ENCODE measurements at places on chromosomes 3 and 15. TPM values are rescaled to one million over a fixed set of nuclear protein-coding genes. Genes with fewer than 3 reads are reported as not detected.

DNA sequence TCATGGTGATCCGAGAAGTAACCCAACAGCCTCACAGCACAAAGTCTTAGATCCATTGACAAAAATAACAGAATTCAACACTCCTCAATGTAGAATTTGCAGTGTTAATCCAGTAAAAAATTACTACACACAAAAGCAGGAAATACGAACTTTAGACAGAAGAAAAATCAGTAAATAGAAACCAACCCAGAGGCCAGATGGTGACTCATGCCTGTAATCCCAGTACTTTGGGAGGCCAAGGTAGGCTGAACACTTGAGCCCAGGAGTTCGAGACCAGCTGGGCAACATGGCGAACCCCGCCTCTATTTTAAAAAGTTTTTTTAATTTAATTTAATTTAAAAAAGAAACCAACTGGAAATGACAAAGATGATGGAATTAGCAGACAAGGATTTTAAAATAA is 36.1 kb downstream of the SELENOT start:
- no peak for DNase-seq

Gene NLGN1
- total RNA-seq: 3.7 TPM

- DNase-seq: no peak
Measured at GRCh38 chr15:73295630-73296286, 73.0 kb downstream of the HCN4 start.

DNA sequence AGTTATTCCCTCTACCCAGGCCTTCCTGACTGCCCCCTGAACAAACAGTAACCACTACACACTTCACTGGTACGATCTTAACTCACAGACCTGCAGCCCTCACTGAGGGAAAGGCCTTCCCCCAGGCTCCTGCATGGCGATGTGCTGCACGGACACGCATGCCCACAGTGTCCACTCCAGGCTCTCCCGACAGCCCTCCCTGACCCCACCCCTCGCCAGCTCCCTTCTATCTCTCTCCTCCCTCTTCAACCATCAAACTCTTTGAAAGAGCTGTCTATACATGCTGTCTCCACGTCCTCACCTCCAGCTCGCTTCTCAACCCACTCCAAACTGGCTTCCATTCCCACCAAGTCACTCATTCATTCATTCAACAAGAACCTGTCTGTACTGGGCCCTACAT is 3.9 kb downstream of the SCN5A start:
- DNase-seq: no peak

DNA sequence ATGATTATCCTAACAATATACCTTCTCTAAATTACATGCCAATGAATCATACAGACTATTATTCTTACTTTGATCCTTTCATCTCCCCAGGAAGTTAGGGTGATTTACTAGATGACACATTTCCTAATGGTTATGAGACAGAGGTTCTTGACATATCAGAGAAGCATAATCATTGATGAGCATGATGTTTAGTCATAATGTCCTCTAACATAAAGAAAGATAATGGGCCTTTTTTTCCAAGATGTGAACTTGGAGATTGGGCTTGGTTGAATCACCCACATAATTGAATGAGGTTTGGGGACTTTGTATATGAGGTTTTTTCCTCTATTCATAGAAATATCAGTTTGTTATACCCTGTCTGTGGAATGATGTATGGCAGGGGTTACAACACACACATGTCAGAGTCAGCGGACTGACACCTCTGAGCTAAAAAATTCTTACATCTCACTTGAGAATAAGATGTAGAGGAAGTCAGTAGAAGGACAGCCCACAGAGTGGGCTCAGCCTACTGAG is 69.7 kb upstream of the DCBLD2 start:
- DNase-seq: no peak

DNA sequence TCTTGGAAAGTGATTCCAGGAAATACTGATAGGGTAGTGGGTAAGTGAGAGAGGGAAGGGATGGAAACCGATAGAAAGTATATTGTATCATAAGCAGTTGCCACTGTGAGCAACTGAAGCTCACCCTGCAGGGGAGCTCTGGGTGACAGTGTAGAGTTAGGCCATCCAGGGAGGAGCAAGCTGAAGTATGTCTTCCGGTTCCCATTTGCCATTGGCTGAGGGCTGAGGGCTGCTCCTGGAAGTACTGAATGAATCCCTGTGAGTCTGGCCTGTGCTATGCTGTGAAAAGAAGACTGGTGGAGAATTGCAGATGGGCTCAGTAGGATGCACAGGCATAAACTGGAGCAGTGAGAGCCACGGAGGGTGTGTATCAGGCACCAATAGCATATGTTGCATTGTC is 348.3 kb downstream of the MFSD1 start:
- no peak for DNase-seq

All from mesothelial cell of epicardium (in vitro differentiated cells).